ENCODE measurements at places on chromosomes 1 and 21. TPM values are rescaled to one million over a fixed set of nuclear protein-coding genes. Genes with fewer than 3 reads are reported as not detected.

PRXL2B gene
- 20.4 TPM for total RNA-seq

C1QB gene
- not detected for total RNA-seq

KRTAP19-1 gene
- total RNA-seq, result not detected

RGS4 gene
- 578 TPM for total RNA-seq

CCDC27 gene
- not detected for total RNA-seq

CACNA1S gene
- total RNA-seq, result not detected
